H1 (cell line): ENCODE measurements at places on chromosomes 3 and 15.
A peak's percentile ranks its signal among the peaks of the same experiment; 100 is the strongest.

- DNase-seq = no peak
Observed at GRCh38 chr3:106530367-106530766, 661.6 kb upstream of the CBLB start.

DNA sequence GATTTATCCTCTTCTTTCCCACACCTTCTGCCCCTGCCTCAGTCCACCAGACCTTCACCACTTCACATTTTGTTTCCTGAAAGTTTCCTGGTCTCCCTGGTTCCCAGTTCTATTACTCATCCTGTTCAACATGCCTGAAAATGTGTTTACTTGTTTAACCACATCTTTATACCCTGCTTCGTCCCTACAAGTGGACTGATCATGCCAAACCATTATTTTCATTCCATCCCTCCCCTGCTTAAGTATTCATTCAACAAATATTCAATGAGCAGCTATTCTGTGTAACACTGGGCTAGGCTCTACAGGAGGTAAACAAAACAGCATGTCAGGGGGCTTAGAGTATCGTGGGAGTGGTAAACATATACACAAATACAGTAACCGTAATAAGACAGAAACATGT, 5.5 kb downstream of the MYO5A start:
- no peak for DNase-seq

DNA sequence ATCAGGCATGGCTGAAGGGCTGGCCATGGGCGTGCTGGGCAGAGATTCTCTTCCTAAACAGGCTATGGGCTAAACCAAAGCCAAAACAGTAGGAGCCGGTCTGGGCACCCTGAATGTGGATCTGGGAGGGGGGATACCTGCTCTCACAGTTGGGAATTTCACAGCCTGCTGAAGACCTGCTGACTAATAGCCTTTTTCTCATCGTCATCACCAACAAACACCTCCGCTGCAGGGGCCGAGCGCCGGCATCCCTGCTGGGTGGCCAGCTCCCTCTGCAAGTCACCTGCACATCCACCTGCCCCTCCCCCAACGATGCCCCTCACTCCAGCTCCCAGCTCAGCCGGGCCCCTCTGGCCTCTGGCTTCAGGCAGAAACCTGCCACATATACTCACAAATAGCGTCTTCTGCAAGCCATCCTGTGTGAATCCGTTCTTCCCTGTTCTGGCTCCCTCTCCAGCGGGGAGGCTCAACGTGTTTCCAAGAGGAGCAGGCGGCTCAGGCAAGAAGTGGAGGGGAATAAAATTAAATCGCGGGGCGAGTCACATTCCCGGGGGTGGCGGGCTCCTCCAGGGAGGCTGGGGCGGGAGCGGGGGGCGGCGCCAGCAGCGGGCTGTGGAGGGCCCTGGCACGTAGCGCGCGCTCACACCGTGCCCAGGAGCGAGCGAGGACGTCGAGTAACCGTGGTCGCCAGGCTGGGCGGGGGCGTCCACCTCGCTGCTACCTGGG, 466 bp downstream of the IQSEC1 start:
- DNase-seq = peak; percentile 61

GRCh38 chr3:149120051-149120972, 9.1 kb upstream of the HPS3 start:
- DNase-seq = no peak

DNA sequence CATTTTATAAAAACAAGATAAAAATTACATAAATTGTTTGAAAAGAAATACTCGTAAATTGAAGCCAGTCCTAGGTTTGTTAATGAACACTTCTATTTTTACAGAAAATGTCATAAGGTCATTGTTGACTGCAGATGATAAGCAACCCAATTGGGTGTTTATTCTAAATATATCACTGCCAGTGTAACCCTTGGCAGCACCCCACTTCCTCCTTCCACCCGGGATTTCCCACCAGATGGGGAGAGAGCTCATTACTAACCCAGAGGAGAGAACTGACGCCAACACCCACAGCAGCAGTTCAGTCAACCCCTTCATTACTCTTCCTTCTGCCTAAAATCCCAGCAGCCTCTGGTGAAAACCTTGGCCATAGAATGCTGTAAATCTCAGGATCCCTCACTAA, 307.6 kb downstream of the GAP43 start:
- DNase-seq = no peak

- no peak for DNase-seq
Observed at GRCh38 chr3:171371354-171371753, 88.9 kb downstream of the TNIK start.

GRCh38 chr3:62007036-62007435, 366.3 kb downstream of the FEZF2 start:
- DNase-seq = no peak

DNA sequence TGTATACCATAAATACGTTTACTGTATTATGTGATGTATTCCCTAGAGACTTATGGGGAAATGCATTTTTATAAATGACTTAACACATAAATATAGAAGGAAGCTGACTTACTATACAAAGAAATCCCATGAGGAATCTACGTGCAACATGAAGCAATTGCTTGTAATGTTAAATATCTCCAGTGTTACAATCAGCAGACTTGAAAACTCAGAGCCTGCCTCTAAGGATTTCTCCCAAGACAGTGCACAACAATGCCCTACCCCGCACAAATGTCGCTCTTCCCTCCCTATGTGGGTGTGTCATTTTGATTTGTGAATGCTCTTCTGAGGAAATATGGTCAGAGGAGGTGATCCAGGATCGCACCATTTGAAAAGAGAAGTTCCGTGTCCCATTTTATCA, 629.0 kb downstream of the NR2F2 start:
- no peak for DNase-seq

DNA sequence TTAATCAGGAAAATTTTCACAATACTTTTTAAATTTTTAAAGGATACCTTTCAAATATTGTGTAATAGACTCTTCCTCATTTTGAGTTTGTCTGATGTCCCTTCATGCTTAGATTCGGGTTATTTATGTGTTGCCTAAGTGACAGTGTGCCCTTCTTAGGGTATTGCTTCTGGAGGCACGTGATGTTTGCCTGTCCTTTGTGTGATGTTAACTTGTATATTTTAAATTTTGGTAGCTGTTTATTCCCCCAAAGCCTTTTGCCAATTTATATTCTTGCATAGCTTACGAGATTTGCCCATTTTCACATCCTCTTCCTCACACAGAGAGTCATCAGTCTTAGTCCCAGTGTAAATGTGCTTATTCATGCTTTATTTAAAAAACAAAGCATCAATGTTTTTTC, 433.1 kb downstream of the EPHB1 start:
- DNase-seq = no peak

DNA sequence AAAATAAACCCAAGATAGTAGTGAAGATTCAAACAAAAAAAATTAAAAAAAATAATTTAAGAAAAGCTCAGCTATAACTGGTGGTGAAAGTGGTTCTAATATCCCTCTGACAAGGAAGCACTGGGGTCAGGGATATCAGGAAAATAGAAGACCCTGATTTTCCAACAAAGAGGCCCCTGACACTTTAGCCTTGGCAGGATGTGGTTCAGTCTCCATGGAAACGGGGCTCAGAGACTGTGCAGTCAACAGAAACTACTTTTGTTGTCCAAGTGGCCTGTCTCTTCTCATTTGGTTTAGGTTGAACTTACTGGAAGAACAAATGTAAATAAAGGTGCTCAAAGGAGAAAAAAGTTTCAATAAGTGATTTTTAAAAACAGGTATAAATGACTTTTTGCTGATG, 27.2 kb downstream of the INTS14 start:
- DNase-seq = no peak

- DNase-seq = no peak
Observed at GRCh38 chr3:138964923-138965322, 17.9 kb downstream of the FOXL2NB start.

GRCh38 chr3:114725966-114726365, 421.1 kb downstream of the ZBTB20 start:
- DNase-seq = no peak

- no peak for DNase-seq
Observed at GRCh38 chr15:77836121-77836692, 203.5 kb upstream of the LINGO1 start.

DNA sequence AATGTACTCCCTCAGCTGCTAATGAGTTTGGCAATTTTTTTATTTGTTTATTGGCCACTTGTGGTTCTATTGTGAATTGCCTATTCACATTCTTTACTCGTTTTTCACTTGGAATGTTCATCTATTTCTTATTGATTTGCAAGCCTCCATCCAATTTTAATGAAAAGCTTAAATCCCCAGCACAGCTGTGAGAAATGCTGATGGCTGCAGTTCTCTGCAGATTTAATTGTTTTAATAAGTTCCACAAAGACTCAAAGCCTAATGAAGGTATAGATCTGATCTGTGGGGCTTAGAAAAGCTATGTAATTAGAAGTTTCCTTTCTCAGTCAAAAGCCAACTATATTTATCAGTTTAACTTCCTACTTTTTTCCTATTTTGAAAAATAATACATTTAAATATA, 41.5 kb downstream of the LYZL4 start:
- DNase-seq = no peak

- DNase-seq = no peak
Observed at GRCh38 chr3:41966206-41966605, 4.3 kb upstream of the ULK4 start.

DNA sequence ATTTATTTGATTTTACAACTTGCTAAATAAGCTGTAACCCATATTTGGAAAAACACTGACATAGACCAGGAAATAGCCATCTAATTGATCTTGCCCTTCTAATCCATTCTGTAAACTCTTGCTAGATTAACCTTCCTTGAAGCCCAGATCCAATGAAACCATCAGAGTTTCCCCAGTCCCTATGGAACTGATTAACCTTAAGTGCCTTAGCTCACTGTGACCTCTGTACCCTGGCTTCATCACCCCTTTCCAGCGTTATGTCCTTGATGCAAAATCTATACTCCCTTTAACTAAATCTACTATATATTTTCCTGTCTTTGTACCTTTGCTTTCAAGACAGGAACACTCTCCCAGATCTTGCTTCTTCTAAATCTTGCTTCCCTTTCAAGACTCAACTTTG, 42.9 kb upstream of the CADPS start:
- no peak for DNase-seq
